Activated CD4-positive, alpha-beta T cell treated with anti-CD3 and anti-CD28 coated beads for 36 hours (primary cell): ENCODE measurements at places on chromosomes 5 and 9. TPM values are rescaled to one million over a fixed set of nuclear protein-coding genes. Genes with fewer than 3 reads are reported as not detected.
A peak's percentile ranks its signal among the peaks of the same experiment; 100 is the strongest.

The HNRNPH1 gene
- 659 TPM for total RNA-seq

The GMCL2 gene
- total RNA-seq = not detected

The SOHLH1 gene
- not detected for total RNA-seq

The CBY3 gene
- total RNA-seq = 0.40 TPM

The LRRC19 gene
- total RNA-seq = not detected

The RNF183 gene
- total RNA-seq = 0.37 TPM

DNA sequence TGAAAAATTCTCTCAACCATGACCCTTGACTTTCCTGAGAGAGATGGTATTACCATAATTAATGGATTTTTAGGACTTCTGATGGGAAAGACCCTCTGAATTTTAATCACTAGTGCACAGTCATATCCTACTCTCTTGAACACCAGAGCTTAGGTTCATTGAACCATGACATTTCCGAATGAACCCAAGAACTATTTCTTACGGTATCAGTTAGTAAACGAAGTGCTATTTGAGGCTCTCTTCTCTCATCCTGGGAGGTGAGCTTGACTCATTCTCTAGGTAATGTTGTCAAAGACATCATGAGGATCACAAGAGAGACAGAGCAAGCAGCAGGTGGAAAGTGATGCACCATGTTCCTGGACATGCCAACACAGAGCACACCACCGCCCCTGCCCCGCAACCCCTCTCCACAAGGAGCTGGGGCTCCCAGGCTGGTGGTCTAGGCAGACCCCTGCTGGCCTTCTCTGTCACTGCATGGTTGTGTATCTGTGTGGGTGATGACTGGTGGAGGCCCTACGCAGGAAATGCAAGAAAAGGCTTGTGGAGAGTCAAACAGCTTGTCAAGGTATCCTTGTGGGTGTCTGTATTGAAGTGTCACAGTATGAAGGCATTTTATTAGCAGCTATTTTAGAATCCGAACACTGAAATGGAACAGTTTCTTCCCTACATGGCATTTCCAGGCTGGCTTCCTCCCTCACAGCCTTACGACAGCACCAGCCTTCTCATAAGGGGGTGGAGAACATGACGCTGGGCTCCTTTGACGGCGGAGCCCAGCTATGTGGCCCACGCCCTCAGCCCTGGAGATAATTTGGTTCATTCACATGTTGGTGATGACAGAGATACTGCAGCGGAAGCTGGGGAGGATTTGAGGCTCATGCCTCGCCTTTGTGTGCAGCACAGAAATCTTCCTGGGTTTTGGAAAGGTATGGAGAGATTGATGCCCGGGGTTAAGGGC is 297.6 kb downstream of the NTRK2 start:
- DNase-seq = no peak

- DNase-seq = no peak
Observed at GRCh38 chr5:142153674-142154448, 45.3 kb downstream of the NDFIP1 start.

- peak; percentile 2 for DNase-seq
Observed at GRCh38 chr9:93258818-93259489, 75.0 kb downstream of the WNK2 start.

- DNase-seq = no peak
Observed at GRCh38 chr9:133718563-133719315, 19.4 kb downstream of the SARDH start.

DNA sequence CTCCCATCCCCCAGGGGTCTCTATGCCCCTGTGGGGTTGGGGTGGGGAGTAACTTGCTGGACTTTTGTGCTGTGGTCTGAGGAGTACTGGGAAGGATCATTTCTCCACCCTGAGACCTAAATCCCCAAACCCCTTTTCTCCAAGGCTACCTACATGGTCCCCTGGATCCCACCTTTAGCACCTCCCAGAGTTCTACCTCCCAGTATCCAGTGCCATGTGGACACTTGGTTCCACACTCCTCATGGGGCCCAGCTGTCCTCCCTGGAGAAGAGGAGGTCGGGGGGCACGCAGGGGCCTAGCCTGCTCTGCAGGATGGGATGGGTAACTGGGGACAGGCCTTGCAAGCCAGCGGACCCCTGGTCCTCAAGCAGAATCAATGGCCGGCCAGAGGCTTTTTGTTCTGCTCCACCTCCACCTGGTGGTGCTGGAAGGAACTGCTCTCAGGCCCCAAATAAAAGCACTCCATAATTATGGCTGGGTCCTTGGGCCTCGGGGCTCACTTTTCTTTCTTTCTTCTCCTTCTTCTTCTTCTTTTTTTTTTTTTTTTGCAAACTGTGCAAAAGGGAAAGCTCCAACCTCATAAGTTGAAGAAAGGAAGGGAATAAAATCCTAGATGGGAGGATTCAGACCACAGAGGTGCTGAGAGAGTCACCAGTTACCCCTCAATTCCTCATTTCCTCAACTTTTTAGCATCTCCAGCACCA is 68.4 kb downstream of the PSD2 start:
- DNase-seq = peak; percentile 75

DNA sequence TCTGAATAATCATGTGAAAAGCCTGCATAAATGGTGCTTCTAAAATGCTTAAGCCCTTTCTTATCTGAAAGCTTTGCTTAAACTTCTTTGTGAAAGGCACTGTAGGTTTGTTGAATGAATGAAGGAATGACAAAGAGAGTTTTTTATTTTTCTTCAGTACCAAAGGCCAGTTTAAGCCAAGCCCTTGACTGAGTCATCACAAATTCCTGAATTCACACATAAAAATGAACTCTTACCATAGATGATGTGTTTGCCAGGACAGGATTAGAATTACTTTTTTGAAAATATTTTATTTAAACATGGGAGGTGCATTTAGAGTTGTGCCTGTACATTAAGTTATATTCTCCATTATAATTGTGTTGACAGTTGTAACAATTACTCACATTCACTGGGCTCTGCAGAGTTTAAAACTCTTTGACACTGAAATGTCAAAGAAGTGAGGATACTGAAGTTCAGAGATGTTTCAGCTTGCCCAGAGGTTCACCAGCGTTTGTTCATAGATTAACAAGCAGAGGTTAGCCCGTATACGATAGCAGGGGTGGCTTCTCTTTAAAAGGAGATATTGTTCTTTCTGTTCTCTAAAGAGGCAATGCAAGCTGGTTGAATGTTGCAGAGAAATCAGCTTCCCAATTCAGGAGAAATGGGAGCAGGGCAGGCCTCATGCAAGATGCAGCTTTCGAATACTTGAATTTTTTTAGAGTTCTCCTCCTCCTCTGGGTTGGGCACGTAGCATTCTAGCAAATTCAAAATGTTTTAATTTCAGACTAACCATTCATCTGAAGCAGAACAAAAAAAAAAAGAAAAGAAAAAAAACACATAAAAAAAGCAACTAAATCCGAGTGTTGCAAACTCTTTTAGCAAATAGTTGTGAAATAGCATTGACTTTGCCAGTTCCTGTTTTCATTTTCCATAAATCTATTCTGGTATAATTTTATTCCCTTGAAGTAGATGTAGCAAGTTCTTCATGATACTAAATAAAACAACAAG is 358.7 kb upstream of the KLF4 start:
- no peak for DNase-seq

DNA sequence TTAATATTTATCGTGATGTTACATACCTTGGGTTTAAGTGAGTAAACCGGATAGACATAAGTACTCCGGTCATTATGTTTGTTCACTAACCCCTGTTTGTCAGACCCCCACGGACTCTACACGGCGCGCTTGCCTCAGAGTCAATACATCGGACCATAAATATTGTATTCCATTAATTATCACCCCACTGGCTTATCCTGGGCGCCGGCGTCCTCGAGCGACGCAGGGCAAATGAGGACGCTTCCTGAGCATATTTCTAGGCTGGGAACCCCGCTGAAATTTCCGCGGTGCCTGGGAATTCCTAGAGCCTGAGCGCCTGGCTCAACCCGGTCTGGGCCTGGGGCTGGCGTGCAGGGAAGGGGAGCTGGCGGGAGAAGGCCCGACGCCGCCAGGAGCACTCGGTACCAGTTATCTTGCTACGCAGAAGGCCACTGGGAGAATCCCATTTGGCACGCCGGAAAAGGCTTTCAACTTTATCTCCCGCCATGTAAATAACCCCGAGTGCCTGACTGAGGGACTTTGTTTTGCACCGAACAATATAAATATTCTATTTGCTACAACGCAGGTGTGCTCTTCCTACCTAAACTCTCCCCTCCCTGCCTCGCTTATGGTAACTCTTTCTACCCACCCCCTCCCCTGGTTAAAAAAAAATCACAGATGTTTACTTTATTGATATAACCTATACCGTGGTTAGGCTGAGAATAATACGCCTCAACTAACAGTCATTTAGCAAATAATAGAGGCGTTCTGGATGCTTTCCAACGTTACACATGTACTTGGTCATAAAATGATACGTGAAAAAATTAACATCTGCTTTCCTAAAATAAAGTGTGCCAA is 19.4 kb downstream of the NR2F1 start:
- DNase-seq = no peak

DNA sequence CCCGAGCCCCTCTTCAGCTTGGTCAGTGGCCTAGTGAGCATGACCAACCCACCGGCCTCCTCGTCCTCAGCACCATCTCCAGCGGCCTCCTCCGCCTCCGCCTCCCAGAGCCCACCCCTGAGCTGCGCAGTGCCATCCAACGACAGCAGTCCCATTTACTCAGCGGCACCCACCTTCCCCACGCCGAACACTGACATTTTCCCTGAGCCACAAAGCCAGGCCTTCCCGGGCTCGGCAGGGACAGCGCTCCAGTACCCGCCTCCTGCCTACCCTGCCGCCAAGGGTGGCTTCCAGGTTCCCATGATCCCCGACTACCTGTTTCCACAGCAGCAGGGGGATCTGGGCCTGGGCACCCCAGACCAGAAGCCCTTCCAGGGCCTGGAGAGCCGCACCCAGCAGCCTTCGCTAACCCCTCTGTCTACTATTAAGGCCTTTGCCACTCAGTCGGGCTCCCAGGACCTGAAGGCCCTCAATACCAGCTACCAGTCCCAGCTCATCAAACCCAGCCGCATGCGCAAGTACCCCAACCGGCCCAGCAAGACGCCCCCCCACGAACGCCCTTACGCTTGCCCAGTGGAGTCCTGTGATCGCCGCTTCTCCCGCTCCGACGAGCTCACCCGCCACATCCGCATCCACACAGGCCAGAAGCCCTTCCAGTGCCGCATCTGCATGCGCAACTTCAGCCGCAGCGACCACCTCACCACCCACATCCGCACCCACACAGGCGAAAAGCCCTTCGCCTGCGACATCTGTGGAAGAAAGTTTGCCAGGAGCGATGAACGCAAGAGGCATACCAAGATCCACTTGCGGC is 1.8 kb downstream of the EGR1 start:
- no peak for DNase-seq

DNA sequence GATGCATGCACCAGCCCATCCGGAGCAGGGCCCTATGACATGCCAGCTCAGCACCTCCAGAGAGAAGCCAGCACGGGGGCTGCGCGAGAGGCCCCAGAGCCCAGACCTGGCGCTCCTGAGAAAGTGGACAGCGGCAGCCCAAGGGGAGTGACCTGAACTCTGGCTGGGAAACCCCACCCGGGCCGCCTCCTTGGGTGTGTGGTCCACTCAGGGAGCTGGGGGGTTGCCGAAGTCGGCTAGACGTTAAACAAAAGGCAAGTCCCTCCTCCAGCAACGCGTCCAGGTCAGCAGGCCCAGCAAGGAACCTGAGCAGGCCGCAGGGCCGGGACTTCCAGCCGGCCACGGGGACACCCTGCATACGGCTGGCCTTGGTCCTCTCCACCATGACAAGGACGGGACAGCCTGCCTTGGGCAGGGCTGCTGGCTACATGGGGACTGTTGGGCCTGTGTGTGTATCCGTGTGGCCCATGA is 35.7 kb downstream of the NACC2 start:
- DNase-seq = no peak

DNA sequence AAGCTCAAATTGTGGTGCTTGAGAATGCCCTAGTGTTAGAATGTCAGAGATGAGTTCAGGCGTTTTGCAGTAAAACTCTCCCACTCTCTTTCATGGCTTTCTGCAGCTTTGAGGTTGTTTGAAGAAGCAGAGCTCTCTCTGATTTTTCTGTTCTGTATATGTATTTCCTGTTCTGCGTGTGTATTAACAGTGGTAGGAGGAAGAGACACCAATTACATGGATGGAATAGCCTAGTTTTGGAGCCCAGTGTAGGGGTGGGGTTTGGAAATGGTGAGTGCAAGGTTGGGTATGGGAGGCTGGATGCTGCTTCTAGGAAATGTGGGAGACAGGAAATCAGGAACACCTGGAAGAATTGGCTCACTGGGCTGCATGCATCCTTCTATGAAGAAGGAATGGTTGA is 12.4 kb downstream of the LARP1 start:
- no peak for DNase-seq

- peak; percentile 45 for DNase-seq
Observed at GRCh38 chr9:129894120-129894823, 59.0 kb downstream of the USP20 start.

GRCh38 chr5:149917073-149917676 is 27.4 kb downstream of the PDE6A start:
- DNase-seq = no peak

DNA sequence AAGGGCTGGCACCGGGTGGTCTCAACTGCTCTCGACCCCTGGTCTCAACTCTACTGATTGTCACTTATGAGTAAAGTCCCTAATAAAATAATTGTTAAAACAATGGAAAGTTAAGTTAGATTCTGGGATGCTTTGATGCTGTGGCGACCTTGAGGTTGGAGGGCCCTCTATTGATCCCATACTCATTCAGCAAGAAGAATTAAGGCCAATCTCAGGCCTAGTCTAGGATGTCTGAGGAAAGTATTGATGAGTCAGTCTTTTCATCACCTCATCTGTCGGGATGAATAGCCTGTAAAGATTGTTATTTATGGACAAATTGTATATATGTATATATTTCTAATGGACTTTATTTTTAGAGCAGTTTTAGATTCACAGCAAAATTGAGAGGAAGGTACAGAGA is 50.8 kb downstream of the WDR36 start:
- DNase-seq = no peak

DNA sequence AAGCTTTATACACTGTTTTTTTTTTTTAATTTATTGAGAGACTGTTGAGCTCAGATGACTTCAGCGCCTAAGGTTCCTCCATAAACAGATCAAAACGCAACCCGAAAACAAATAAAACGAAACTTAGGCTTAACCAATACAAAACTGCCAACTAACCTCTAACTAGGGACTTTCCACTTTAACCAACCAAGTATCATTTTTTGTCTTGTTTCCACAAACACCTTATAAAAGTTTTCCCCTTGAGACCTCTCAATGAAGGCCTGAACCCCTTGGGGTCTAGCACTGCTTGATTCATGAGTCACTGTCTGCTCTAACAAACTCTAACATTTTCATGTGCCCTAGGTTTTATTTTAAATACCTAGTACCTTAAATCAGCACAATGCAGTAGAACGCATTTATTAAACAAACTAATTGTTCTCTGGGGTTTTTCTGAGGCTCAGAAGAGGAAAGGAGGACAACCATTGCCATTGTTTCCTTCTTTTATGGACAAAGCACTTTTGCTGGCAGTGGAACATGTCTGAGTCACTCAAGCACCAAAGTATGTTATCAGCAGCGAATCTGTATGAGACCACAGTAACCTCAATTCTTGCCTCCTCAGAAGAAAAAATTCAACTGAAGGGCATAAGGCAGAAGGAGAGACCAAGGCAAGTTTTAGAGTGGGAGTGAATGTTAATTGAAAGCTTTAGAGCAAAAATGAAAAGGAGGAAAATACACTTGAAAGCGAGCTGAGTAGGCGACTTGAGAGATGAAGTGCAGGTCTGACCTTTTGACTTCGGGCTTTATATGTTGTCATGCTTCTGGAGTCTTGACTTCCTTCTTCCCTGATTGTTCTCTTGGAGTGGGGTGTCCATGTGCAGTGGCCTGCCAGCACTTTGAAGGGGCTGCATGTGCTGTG is 97.7 kb upstream of the HCN1 start:
- no peak for DNase-seq

- DNase-seq = no peak
Observed at GRCh38 chr9:127817881-127818434, 15.3 kb downstream of the FPGS start.

- DNase-seq = no peak
Observed at GRCh38 chr5:13234-13633, 78.7 kb upstream of the PLEKHG4B start.
